ENCODE measurements at places on chromosomes 2 and 18.

DNA sequence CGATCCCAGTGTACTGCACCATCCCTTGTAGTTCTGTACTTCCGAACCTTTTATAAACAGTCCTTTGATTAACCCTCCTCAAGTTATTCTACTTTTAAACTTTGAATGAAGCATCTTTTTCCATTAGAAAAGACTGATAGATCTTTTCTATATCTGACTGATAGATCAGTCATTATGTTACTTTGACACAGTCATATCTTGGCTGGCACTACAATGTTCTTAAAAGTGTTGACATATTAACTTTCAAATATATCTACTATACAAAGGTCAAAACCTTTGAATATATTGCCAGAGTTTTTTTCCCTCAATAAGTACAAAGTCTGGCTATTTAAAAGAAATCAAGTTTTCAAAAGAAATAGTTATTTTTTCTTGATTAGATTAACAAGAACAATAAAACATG is 35.4 kb upstream of the NABP1 start:
- DNase-seq = no peak

- no peak for DNase-seq
Measured at GRCh38 chr2:196479350-196479749, 160.2 kb upstream of the CCDC150 start.

- no peak for DNase-seq
Measured at GRCh38 chr2:185608799-185609198, 129.8 kb upstream of the FSIP2 start.

- no peak for DNase-seq
Measured at GRCh38 chr18:56294484-56295183, 343.8 kb downstream of the TXNL1 start.

DNA sequence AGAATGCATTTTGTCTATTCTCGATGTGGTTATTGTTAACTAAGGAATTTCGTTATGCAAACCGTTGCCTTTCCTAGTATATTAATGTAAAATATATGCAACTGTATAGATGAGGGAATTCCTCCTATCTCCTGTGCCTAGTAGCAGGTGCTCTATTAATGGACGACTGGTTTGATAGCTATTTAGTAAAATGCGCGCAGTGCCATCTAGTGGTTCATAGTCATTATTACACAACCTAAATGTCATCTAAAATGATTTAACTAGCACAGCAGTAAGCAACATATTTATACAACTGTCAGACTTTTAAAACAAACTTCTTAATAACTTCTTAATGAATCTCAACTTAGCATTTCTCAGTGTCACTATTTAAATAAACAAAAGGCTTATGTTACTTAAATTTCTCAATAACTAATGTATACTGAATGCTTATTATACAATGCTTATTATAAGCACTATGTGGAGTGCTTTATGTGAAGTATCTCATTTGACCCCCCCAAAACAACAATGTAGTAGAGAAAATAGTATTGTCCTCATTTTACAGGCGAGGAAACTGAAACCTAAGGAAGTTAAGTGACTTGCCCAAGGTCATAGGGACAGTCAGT is 77.9 kb downstream of the DTNA start:
- DNase-seq = no peak

DNA sequence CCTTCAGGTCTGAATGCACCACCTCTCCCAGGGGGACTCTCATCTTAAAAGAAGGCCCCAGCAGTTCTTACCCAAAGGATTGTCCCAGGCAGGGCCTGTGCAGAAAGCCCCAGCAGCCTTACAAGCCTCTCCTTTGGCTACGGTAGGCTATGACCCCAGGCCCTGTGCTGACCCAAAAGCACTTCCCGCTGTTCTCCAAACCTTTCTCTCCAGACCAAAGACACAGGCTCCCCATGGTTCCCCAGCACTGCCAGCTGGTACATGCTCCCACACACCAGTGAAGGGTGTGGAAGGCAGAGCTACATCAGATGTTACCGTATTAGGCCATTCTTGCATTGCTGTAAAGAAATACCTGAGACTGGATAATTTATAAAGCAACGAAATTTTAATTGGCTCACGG is 35.4 kb downstream of the LBH start:
- no peak for DNase-seq

- DNase-seq = no peak
Measured at GRCh38 chr2:165198181-165198580, 5.7 kb downstream of the SCN3A start.

GRCh38 chr2:144848423-144848822 is 328.5 kb upstream of the ZEB2 start:
- no peak for DNase-seq

DNA sequence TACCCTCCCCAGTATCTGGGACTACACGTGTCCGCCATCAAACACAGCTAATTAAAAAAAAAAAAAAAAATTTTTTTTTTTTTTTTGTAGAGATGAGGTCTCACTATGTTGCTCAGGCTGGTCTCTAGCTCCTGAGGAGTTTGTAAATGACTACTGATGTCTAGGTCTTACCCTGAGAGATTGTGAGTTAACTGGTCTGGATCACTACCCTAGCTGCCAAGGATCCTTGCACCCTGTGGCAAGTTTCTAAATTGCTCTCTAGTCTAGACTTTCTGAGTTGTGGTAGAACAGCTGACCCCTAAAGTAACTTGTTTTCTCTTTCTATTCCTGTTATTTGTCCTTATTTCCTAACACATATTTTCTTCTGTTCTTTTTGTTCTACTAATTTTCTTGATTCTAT is 44.5 kb downstream of the ABHD3 start:
- no peak for DNase-seq

- no peak for DNase-seq
Measured at GRCh38 chr2:54561010-54561409, 104.9 kb downstream of the SPTBN1 start.

All from epithelial cell of prostate (primary cell).